ENCODE measurements at places on chromosomes 4 and X.

DNA sequence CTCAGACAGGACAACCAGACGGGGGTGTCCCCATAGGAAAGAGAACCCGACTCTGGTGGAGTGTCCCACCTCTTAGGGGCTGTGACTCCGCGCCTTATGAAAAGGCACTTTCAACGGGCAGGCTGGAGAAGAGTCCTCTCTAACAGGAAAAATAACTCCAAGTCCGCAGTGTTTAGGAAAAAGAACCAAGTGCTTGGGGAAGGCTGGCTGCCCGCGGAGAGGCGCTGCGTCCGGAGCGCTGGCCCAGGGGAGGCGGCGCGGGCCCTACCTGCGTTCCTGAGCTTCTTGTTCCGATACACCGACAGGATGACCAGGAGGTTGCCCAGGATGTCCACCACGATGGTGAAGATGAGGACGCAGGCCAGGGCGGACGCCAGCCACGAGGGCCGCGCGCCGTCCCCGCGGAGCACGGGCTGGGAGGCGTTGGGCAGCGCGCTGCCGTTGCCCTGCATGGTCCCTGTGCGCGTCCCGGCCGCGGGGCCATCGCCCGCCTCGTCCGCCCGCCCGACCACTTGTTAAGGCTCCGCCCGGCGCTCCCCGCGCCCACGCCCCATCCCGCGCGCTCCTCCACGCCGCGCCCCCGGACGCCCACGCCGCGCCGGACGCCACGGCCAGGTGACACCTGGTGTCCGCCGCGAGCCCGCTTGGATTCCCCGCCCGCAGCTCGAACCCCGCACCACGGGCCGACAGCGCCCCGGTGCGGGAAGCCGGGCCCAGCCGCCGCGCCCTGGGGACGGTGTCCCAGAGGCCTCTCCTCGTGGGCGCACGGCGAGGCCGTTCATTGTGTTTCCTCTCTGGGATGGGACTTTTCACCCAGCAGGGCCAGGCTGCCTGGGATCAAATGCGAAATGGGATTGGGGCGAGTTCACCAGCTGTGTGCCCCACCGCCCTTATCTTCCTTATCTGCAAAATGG is at the start of gene MTNR1A:
MTNR1A (minus strand) TSS at position 654 of the 914 bp plus-strand sequence; CDS start at position 452, 202 bp downstream.
- DNase-seq = peak; percentile 55

- DNase-seq = no peak
Measured at GRCh38 chr4:142817442-142817841, 28.7 kb downstream of the INPP4B start.

GRCh38 chr4:132269303-132269990 is 879.6 kb upstream of the PCDH10 start:
- DNase-seq = no peak

GRCh38 chr4:39256436-39256835 is 74.1 kb downstream of the WDR19 start:
- DNase-seq = no peak

GRCh38 chr4:170398218-170398617 is 308.5 kb upstream of the AADAT start:
- no peak for DNase-seq

- DNase-seq = no peak
Measured at GRCh38 chr4:155964016-155964891, 10.6 kb upstream of the CTSO start.

GRCh38 chrX:107135049-107135964 is 16.7 kb upstream of the RBM41 start:
- no peak for DNase-seq

- no peak for DNase-seq
Measured at GRCh38 chrX:55801811-55802210, 84.3 kb downstream of the RRAGB start.

DNA sequence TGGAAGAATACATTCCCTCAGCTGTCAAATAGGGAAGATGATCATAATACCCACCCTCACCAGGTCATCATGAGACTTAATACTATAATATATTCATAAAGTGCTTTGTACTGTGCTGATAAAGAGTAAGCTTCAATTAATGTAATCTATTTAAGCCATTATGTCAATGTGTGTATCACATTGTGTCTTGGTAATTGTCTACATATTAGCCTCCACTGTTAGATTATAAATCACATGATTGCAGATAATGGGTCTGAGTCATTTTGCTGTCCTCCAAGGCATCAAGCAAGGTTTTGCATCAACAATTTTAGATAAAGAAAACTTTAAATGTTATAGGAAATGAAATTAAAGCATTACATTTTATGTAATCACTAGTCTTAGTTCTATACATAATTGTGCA is 45.2 kb upstream of the CEP135 start:
- DNase-seq = no peak

DNA sequence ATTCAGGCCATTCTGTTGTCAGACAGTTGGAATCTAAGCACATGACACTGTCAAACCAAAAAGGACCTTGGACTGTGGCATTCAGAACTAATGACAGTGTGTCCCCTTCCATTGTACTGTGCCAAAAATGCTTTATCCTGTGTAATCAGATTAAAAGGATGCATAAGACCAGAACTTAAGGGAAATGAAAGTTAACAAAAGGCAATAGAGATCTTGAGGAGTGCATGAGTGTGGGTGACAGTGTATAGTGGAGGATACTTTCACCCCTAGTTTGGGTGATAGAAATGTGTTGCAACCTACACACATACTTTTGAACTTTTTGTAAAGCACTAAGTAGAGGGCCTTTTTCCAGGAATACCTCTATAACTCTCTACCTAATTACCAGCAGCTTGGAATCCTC is 4.5 kb downstream of the CYSLTR1 start:
- DNase-seq = no peak

DNA sequence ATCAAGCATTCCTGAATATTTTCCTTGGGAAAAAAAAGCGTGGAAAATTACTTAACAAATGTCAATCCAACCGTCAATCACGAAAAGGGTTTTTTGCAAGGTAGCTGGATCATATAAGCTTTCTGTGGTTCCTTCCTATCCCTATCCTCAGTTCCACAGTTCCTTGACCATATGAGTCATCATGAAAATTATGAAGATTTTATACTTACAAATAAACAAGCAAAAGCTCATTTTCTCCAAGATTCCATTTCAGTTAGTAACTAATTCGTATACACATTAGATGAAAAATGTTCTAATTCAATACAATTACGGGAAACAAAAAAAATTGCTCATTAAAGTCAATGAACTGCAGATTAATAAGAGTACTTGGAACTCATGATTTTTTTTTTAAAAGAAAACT is 228.8 kb downstream of the NSUN7 start:
- DNase-seq = no peak

DNA sequence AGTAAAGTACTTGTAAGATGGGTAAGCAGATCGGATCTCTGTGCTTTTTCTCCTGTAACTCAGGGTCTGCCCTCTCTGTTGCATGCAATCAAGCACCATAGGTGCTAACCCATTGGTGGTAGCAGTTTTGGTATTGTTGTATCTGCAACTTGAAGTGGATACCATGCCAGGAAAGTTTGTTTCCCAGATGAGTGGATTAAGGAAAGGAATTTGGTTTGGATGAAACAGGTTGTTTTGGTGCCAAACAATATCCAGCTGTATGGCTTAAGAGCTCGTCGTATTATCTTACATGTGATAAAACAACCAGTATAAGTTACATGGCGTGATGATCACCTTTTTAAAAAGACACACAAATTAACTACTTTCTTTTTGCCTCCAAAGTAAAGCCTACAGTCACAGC is 280.9 kb upstream of the TENM3 start:
- DNase-seq = no peak

- DNase-seq = no peak
Measured at GRCh38 chrX:69195192-69195591, 29.9 kb upstream of the PJA1 start.

DNA sequence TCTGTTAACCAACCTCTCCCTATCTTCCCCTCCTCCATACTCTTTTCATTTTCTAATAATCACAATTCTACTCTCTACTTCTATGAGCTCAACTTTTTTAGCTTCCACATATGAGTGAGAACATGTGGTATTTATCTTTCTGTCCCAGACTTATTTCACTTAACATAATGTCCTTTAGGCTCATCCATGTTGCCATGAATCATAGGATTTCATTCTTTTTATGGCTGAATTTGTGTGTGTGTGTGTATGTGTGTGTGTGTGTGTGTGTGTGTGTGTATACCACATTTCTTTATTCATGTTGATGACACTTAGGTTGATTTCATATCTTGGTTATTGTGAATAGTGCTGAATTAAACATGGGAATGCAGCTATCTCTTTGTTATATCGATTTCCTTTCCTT is 37.4 kb downstream of the RUFY3 start:
- DNase-seq = no peak

- peak; percentile 68 for DNase-seq
Measured at GRCh38 chrX:108199691-108200090, 108.1 kb downstream of the ATG4A start.

GRCh38 chr4:9916346-9916745 is 105.0 kb downstream of the SLC2A9 start:
- no peak for DNase-seq

- DNase-seq = no peak
Measured at GRCh38 chr4:5753766-5754528, 42.9 kb downstream of the EVC start.

DNA sequence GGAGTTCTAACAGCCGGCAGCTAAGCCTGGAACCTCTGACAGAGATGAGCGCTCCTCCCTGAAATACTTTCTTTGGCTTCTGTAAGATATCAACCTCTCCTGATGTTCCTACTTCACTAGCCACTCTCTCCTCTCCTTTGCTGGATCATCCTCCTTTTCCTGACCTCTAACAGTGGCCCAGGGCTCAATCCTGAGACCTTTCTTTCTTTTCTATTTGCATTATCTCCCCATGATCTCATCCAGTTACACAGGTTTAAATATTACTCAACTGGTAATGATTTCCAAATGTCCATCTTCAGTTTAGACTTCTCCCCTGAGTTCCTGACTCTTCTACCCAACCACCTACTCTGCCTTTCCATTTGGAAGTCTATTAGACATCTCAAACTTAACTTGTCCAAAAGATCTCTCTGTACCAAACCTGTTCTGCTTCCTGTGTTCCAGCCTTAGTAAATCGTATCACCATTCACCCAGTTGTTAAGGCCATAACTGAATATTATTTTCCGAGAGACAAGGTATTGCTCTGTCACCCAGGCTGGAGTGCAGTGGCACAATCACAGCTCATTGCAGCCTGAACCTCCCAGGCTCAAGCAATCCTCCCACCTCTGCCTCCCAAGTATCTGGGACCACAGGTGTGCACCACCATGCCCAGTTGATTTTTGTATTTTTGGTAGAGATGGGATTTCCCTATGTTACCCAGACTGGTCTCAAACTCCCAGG is 41.1 kb downstream of the RFC1 start:
- DNase-seq = no peak

DNA sequence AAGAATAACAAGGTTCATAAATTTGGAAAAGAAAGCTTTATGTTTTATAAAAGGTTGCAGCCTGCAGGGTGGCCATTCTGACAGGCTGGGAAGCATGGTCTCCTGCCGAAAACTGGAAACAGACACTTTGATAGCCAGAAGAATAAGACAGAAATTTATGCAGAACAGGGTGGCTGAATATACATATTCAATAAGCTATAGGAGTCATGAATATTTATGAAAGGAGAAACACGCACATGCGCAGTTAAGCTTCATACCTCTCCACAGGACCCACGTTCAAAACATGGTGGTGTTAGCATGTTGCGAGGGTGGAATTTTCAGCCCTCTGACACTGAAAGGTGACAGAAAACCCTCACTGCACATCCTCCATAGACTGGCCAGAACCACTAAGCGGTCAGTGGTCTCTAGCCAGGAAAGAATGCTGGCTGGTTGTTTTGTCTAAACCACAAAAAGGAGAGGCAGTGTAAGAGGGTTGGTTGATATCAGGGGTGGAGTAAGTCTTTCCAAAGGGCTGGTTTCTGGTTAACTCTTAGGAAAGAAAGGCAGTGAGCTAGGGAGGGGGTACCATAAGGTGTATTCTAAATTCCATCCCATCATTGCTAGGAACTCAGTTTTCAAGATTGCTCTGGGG is 58.2 kb downstream of the ANXA10 start:
- DNase-seq = no peak

DNA sequence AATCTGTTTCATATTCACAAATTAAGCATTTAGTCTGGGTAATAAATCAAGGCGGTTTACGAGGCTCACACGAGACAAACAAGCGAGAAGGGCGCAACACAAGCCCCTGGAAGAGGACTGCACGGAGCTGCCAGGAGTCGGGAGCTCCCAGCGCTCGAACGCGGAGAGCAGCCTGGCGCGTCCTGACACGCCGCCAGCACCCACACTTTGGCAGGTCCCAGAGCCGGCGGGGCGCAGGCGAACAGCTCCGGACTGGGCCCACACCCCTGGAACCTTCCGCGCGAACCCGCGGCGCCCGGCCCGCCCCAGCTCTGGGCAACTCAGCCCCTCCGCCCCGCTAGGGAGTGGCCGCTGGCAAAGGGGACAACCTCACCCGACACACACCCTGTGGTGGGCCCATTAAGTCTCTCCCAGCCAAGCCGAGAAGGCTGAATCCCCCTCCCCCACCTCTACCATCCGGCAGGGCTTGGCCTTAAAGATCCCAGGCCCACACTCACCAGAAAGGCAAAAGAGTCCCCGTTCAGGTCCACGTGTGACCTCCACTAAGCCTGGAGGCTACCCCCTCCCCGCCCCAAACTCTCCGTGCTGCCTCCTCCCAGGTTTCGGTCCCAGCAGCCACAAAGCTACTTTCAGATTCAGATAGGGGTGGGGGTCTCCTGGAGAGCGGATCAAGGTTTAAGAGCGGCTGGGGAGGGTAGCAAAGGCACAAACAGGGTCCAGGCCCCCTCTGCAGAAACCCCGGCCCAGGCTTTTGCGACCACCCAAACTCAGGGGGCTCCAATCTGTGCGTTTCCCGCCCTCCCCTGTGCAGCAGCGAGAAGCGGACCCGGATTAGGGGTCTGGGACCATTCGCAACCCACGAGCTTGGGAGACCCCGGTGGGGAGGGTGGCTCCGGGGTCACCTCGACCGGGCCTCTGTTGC is 47.5 kb upstream of the BCOR start:
- no peak for DNase-seq

- no peak for DNase-seq
Measured at GRCh38 chr4:147756417-147756816, 24.5 kb downstream of the ARHGAP10 start.

DNA sequence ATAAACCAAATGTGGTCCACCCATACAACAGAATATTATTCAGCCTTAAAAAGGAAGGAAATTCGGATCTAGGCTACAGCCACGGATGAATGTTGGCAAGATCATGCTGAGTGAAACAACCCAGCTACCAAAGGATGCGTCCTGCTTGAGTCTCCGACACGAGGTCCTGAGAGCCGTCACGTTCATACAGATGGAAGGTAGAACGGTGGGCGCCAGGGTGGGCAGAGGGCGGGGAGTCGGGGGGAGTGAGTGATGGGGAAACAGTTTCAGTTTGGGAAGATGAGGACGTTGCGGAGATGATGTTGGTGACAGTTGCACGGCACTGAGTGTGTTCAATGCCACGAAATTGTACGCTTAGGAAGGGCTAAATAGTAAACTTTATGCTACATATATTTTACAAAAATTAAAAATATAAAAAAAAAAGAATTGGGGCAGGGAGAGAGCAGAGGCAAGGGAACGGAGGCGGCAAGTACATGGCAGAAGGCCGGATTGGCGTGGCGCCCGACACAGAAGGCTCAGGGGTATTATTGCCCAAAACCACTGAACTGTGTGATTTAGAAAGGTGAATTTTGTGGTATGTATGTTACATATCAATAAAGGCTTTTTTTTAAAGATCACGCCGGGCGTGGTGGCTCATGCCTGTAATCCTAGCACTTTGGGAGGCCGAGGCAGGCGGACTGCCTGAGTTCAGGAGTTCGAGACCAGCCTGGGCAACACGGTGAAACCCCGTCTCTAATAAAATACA is 14.8 kb upstream of the MXD4 start:
- no peak for DNase-seq
